ENCODE measurements at places on chromosomes 5 and 9.

GRCh38 chr5:99004960-99005359 lies 76.2 kb upstream of the CHD1 start:
- DNase-seq, result no peak

DNA sequence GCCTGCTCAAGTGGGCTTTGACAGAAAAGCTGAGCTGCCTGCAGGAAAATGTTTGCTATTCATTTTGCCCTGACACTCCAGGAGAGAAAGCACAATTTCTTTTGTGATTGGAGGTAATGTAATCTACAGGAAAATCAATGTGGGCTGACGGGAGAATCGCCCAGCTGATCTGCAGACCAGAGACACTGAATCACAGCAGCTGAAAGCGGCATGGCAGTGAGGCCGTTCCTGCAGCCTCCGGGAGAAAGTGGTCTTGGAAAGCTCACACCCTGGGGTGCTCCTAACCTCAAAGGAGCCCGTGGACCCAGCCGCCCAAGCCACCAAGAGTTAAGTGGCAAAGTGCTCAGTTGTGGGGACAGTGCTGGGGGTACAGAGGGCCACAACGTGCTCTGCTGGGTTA lies 593.6 kb downstream of the BNC2 start:
- DNase-seq, result no peak

- no peak for DNase-seq
Measured at GRCh38 chr9:114668146-114668545, 10.5 kb upstream of the TEX53 start.

DNA sequence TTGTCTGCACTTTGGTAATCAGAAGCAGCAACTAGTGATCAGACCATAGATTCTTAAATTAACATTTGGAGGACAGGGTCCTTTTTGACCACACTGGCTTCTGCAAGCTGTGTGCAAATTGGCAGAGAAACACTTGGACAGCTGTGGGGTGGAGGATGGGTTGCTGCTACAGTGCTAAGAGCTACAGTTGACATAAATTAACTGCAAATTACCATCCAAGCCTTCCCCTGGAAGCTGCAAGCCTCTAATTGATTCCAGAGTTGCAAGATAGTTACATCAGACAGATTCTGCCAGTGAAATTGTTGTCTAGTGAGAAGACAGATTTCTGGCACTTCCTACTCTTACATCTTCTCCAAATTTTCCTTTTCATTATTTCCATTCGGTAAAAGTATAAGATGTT lies 517.7 kb downstream of the DIRAS2 start:
- peak; percentile 90 for DNase-seq

DNA sequence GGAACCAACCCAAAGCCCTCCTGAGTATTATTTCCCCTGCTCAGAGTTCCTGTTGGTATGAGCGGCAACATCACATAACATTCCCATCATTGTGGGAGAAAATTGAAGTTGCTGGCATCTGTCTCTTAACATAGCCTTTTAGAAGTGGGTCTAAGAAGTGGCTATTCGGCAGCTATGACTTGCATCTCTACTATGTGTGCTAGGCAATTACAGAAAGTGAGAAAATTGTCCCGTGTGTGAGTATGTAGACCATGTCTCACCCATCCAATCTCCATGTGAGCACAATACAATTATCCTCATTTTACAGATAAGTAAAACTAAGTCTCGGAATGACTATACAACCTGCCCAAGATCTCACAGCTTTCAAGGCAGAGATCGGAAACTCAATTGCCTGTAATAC lies 239.4 kb upstream of the ZNF462 start:
- DNase-seq, result no peak

DNA sequence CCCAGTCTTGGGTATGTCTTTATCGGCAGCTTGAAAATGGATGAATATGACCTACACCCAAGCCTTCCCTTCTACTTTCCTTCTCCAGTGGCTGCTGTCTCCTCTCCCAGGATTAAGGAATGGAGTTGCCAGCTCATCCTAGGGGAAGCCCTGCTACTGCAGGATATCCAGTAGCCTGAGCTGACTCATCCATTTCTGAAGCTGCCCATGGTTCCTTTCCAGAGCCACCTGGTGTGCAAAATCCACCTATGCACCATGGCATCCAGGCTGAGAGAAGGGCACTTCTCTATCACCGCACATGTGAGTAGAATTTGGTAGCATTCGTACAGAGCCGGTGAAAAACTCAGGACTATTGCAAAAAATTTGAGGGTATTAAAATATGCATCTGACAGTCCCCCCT lies 290.8 kb downstream of the YTHDC2 start:
- no peak for DNase-seq

GRCh38 chr5:54589786-54590185 lies 72.2 kb downstream of the SNX18 start:
- DNase-seq, result no peak

DNA sequence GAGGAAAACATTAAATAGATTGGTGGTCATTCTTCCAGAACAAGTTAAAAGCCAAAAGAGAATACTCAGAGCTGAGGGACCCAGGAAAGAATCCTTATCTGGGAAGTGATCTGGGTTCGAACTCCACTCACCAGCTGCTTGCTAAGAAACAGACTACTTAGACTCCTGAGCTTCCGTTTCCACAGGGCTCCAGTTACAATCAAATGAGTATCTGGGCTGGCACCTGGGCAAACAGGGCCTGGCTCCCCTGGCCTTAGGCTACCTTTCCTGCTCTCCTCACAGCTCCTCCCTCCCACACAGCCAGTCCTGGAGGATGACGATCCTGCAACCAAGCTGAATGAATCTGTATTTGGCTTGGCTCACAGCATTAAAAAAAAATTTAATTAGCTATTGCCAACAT lies 2.5 kb downstream of the MAPK9 start:
- no peak for DNase-seq

- DNase-seq, result no peak
Measured at GRCh38 chr5:84436866-84437265, 52.2 kb upstream of the EDIL3 start.

DNA sequence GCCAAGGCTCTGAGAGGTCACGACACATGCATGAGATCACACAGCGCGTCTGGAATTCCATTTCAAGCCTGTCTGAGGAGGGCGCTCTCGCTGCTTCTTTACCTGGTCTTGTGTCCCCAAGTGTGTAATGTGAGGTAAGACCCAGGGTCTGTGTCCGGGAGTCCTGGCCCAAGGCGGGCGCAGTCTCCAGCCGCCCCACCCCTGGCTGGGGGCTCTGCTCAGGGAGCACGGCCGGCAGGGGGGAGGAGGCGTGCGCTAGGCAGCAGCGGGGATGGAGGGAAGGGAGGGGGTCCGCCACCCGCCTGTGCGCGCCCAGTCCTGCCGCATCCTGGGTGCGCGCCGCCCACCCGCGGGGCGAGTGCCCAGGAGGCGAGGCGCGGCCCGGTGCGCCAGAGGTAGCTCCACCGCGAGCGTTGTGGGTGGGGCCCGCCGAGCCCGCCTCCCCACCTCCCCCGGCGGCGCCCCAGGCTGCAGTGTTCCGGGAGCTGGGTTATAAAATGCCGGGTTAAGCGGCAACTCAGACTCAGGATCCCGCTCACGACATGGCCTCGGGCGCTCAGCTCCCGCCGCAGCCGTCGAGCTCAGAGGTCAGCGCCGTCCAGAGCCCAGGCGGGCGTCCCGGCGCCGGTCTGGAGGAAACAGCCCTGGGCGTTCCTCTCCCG lies at the start of gene CCNI2:
Gene CCNI2, plus strand, starts transcription at position 473 of the 662 bp plus-strand sequence. Its CDS starts 70 bp downstream, at position 543.
- DNase-seq, result no peak

- no peak for DNase-seq
Measured at GRCh38 chr5:156237361-156237760, 89.6 kb upstream of the SGCD start.

- no peak for DNase-seq
Measured at GRCh38 chr5:111691914-111692313, 65.1 kb downstream of the NREP start.

DNA sequence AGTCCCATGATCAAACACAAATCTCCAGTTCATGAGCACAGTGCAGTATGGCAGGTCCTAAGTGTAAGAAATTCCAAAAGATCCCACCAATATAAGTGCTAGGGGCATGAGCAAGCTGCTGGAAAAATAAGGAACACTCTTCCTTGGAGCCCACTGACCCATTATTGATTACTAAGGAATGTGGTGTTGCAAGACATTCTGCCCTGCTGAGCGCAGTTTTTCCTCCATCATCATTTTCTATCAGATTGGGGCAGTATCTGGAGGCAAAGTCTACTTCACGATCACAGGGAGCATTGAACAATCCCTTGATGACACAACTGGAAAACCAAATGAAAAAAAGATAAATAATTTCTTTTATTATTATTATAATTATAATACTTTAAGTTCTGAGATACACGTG lies 129.2 kb downstream of the UGCG start:
- DNase-seq, result no peak

DNA sequence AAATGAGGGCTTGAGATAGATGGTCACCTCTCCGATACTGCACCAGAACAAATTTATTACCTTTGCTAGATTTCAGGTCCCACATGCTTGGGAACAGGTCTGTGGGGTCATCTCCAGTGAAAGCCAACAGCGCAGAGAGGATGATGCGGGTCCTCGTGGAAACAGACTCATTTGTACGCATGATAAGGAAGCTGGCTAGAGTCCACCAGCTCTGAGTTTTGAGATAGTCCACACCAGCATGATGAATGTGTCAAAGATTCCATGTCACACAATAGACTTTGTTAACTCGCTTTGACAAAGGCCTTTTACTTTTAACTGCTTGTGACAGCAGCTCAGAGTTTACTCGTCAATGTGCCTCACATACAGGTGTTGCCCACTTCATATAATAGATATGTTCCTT lies 105.4 kb upstream of the TBCA start:
- DNase-seq, result no peak

GRCh38 chr5:113357696-113358476 lies 76.9 kb downstream of the TSSK1B start:
- no peak for DNase-seq

DNA sequence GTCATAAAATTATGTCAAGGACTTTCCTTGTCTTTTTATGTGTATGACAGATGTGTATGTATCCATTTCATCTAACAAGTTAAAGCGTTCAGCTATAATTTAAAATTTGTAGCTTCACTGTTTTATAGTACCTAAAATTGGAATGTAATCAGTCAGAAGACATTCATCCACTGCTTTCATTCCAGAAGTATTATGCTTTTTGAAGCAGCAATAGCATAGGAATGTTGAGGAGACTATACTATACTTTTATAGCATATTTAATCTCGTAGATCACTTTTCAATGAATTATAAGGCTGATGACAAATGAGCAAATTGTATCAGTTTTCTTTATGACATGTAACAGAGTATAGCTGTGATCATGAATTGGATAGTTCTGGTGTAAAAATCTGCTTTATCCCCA lies 6.9 kb downstream of the PCDHGA12 start:
- no peak for DNase-seq

GRCh38 chr9:4750023-4750673 lies 9.1 kb upstream of the AK3 start:
- peak; percentile 35 for DNase-seq

DNA sequence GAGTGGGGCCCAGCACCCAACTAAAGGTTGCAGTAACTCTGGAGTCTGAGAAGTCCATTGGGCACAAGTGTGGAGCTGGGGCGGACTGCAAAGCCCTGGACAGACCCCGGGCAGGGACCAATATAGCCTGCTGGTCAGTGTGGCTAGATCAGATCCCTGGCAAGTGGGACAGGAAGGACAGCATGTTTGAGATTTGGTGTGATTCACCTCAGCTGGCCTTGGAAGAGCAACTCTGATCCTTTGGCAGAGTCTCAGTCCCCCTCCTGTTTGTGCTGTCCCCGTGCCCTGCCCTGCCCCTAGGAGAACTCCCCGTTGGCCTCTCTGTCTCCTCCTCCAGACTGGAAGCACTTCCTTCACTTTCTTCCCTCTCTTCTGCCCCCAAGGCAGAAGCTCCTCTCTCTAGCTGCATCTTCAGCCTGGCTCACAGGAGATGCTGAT lies 255.3 kb downstream of the FSTL4 start:
- no peak for DNase-seq

GRCh38 chr5:102539996-102540728 lies 41.4 kb upstream of the SLCO6A1 start:
- DNase-seq, result no peak

DNA sequence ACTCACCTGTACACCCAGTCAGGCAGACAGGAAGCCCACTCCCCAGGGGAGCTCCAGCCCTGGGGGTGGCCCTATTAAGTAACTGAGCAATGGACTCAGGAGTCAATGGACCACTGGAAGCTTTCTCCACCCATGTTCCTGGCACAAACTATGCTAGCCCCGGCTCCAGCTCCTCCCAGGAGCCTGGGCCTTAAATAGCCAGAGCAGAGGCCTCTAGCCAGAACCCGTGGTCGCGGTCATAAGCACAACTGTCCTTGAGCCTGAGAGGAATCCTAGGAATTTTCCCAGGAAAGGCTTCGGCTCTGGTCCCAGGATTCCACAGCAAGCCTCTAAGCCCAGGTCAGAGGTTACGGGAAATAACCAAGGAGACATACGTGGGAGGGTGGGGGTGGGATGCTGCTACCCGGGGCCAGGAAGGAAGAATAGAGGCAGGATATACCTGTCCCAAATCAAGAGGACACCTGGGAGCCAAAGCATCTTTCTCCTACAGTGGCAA lies 5.5 kb downstream of the SEPTIN8 start:
- no peak for DNase-seq

GRCh38 chr9:5587024-5587423 lies 41.9 kb upstream of the RIC1 start:
- no peak for DNase-seq

DNA sequence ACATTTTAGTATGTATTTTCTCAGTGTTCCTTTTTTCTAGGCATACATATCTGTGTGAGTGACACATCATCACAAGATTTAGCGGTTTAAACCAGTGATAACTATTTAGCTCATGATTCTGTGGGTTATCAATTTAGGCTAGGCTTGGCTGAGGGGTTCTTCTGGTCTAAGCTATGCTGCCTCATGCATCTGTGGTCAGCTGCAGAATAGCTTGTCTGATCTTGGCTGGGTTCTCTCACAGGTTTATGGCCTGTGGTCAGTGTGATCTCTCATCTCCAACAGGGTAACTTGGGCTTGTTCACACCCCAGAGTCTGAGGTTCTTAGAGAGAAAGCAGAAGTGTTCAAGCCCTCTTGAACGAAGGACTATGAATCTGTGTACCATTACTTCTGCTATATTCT lies 363.3 kb downstream of the KDM4C start:
- DNase-seq, result no peak

All from NCI-H1930 (cell line).